Forelimb muscle (tissue), 1 donor: ENCODE measurements at places on chromosomes 3 and 15.

DNA sequence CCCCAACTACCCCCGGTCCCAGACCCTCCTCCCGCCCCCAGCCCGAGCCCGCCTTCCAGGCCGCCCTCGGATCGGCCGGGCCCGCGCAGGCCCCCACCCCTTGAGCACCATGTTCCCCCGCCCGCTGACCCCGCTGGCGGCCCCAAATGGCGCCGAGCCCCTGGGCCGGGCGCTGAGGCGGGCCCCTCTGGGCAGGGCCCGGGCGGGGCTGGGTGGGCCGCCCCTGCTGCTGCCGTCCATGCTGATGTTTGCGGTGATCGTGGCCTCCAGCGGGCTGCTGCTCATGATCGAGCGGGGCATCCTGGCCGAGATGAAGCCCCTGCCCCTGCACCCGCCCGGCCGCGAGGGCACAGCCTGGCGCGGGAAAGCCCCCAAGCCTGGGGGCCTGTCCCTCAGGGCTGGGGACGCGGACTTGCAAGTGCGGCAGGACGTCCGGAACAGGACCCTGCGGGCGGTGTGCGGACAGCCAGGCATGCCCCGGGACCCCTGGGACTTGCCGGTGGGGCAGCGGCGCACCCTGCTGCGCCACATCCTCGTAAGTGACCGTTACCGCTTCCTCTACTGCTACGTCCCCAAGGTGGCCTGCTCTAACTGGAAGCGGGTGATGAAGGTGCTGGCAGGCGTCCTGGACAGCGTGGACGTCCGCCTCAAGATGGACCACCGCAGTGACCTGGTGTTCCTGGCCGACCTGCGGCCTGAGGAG is 472 bp downstream of the CHST14 start:
- no peak for DNase-seq

- peak; percentile 11 for DNase-seq
These were observed at the start of gene CHRNA7 for GRCh38 chr15:32029862-32030781. CHRNA7 (plus strand) TSS chr15:32030515; CDS start chr15:32030595, 80 bp downstream.

- no peak for DNase-seq
These were observed 20.6 kb upstream of the MEX3B start for GRCh38 chr15:82066455-82066854.

- DNase-seq, result no peak
These were observed 37.1 kb downstream of the P3H2 start for GRCh38 chr3:190083635-190084034.

- DNase-seq, result no peak
These were observed 8.4 kb upstream of the RTP3 start for GRCh38 chr3:46489381-46489780.

DNA sequence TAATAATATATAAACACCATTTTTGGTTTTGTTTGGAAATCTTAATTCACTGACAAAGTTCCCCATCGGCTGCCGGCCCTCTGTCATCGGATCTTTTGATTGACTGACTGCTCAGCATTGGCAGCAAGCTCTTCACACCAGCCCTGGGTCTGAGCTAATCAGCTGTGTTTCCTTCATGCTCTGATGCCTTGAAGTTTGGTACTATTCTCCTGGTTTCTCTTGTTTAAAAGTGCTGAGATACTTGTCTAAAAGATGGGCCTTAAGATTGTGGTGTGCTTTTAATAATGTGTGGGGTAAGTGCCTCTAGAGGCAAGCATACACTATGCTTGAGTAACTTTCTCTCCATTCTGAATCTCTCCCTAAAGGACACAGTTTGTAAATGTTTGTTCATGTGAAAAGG is 415.5 kb upstream of the TPRG1 start:
- DNase-seq, result no peak

GRCh38 chr15:76183930-76184649 is 124.3 kb downstream of the TMEM266 start:
- no peak for DNase-seq

GRCh38 chr3:168168743-168169142 is 73.0 kb upstream of the GOLIM4 start:
- DNase-seq, result no peak

DNA sequence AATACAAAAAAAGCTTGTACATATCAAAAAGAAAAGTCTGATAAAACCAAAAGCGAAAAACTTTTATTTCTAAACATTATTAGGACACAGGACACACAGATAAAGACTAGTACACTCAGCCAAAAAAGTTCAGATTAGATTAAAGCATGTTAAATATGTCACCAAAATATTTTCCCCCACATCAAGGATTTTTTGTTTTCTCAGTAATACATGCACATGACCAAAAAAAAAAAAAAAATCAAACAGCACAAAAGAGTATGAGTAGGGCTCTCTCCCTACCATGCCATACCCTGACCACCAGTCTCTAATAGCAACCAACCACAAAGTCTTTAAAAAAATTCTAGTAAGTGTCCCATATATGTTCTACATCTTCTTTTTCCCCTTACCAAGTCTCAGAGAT is 77.4 kb downstream of the LRRFIP2 start:
- no peak for DNase-seq

DNA sequence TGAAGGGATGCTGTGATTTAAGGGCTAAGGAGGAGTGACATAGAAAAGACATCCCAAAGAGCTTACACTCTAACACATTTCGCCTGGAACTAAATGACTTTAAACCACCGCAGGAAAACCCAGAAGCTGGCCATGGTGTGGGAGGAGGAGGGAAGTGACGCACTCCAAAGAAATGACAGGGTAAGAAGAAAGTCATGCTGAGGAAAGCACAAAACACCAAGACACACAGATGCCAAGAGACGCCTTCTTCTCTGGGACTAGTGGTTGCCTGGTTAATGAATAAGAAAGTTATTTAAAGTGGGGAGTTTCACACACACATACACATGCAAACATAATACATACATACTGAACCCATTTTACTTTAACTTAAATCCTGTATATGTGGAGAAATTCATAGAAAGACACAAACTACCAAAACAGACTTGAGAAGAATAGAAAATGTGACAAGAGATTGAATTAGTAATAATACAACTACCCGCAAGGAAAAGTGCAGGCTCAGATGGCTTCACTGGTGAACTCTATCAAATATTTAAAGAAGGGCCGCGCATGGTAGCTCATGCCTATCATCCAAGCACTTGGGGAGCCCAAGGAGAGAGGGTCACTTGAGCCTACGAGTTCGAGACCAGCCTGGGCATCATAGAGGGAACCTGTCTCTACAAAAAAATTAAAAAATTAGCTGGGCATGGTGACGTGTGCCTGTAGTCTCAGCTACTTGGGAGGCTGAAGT is 125.5 kb downstream of the NSMCE3 start:
- no peak for DNase-seq

DNA sequence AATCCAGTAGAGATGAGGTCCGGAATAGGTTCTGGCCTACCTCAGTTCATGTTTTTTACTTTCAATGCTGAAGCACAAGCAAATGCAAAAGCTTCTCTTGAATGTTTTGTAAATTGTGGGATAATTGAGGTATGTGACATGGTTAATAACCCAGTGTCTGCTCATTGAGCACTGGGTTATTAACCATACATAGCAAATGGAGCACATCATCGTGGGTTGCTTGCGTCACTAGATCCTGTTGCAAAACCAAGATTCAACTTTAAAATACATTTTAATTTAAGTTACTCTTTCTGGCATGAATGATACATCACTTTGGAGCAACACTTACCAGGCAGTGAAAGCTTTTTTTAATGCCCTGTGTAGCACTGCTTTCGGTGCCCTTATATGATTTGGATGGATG is 165.6 kb downstream of the IGF1R start:
- no peak for DNase-seq

GRCh38 chr15:78105476-78106241 is 13.3 kb downstream of the SH2D7 start:
- DNase-seq, result no peak
